ENCODE measurements at places on chromosomes 2 and 18.

- no peak for DNase-seq
Measured at GRCh38 chr2:46257476-46257875, 39.7 kb upstream of the EPAS1 start.

DNA sequence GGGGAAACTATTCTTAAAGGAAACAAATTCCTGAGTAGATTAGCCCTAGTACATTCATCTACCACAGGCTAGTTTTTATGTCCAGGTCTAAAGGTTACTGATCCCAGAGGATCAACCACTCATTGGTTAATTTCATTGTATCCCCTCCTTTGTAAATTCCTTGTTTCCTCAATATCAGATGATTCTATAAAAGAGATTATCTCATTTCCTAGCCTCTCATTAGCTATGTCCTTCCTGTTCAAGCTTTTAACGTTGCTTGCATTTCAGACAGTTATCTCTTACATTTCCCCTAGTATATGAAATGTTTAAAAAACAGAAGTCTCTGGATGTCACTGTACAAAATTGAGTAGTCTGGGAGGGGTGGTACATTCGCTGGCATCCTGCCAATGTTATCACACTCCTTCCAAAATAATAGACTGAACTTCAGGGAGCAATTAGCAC is 24.2 kb upstream of the ARMC9 start:
- no peak for DNase-seq

DNA sequence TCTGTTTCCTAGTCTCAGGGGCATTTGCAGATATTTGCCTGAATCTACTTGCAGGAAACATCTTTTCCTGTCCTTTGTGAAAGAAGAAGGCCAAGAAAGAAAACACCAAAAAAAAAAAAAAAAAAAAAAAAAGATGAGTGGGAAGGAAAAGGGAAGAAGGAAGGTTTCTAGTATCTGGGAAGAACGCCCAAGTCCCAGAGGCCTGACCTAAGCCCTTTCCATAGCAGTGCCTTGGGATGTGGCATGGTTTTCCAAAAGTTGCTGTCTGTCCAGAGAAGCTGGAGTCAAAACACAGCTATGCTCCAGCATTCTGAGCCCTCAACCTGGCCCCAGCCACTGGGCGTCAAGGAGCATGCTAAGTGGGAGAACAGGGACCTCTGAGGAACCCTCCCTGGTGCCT is 123.5 kb downstream of the INHBB start:
- DNase-seq = no peak

- no peak for DNase-seq
Measured at GRCh38 chr2:16272038-16272788, 331.9 kb downstream of the MYCN start.

- no peak for DNase-seq
Measured at GRCh38 chr2:11290211-11290610, 54.2 kb downstream of the ROCK2 start.

DNA sequence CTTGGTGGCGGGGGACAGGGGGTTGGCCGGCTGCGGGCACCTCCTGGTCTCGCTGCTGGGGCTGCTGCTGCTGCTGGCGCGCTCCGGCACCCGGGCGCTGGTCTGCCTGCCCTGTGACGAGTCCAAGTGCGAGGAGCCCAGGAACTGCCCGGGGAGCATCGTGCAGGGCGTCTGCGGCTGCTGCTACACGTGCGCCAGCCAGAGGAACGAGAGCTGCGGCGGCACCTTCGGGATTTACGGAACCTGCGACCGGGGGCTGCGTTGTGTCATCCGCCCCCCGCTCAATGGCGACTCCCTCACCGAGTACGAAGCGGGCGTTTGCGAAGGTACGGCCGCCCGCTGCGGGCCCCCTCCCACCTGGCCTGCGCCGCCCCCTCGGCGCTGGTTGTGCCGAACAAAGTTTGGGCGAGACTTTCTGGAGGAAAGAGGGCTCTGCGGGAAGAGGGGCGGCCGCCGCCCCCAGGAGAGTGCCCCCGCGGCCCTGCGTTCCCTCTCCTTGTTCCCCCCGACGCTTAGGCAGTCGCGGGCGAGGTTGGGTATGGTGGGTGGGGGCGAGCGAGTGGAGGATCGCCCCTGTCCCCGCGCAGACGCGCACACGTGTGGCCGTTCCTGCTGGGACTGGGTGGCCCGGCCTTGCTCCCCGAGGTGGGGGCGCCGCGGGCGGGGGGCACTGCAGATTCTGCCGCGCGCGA is 866 bp downstream of the CRIM1 start:
- no peak for DNase-seq

DNA sequence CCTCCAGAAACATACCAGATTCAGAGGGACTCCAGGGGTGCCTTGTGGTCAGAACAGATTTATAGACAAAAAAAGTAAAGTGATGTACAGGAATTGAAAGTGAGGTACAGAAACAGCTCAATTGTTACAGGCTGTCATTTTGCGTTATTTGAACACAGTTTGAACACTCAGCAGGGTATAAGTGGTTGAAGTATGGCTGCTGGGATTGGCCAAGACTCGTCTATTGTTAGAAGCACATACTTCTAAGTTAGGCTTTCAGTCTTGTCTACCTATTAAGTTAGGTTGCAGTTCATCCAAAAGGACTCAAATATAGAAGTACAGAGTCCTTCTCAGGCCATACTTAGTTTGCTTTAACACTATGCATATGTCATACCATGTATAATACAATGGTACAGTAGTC is 21.0 kb upstream of the GRB14 start:
- no peak for DNase-seq

DNA sequence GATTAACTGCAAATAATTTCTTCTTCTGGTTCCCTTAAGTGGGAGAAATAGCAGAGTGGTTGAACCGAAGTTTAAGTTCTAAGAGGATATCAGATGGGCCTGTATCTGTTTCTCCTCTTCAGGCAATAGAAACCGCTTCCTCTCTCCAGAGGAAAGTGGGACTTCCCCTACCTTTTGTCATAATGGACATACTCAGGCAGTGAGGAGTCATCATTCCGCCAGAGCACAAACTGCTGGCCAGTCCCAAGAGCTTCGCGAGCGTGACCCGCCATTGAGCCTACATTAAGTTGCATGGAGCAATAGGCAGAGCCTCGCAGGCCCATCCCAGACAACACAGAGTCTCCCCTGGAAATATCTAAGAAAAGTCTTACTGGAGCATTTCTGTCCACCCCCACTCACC is 158.9 kb downstream of the LDLRAD4 start:
- no peak for DNase-seq

DNA sequence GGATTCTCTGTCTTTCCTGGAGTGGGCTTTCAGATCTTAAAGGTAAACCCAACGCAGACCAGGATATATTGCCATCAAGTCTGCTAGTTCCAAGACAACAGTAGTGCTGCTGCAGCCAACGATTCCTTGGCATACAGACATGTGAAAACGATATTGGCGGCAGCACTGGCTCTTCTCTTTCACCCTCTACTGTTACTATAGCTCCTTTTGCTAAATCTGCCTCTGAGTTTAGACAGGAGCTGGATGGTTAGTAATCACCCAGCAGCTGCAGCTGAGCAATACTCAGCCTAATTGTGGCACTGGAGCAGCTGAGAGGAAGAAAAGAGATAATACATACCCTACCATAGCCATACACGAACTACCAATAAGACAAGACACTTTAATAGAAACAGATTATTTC is 4.0 kb downstream of the YES1 start:
- no peak for DNase-seq

DNA sequence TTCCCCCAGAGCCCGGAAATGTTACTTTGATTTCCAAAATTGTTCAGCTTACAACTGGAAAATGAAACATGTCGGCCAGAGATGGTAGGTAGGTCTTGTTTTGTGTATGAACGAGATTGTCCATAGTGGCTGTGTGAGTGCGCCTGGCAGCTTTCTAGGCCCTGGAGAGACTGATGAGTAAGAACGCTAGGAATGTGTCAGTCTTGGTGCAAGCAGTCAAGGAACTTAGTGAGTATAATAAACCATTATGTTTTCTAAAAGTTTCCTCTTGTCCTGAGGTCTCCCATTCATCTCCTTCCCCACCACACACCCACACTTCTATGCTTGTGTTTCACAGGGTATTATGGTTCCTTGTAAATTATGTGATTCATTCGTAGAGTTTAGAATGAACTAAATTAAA is 234.2 kb downstream of the CDH2 start:
- DNase-seq = no peak
